ENCODE measurements at places on chromosomes 4 and X.

- DNase-seq = no peak
- no peaks in the 10 kb centered on the region for H3K36me3 ChIP-seq
- H3K4me1 ChIP-seq = no peaks in the 10 kb centered on the region
- H3K27me3 ChIP-seq = no peaks in the 10 kb centered on the region
- no peak overlapping the region for H3K27ac ChIP-seq
Measured at GRCh38 chr4:186158021-186158813, 33.1 kb upstream of the CYP4V2 start.

DNA sequence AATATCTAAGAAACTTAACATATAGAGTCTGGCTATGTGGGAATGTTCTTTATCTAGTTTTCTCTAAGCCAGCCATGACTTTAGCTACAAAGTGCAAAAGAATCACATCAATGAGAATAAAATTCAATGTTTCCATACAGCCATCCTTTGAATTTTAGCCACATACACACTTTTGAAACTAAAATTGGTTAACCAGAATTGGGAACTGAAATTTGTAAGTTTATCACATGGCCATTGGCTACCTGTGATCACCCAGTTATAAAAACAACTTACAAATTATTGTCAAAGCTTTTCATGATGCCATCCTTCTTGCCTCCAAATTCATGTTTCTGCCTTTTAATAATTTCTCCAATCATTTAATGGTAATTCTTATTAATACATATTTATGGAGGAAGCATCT lies 49.9 kb downstream of the PAK3 start:
- no peaks in the 10 kb centered on the region for H3K27me3 ChIP-seq
- no peak for DNase-seq
- no peak overlapping the region for H3K4me3 ChIP-seq
- H3K27ac ChIP-seq = no peak overlapping the region
- no peaks in the 10 kb centered on the region for H3K4me1 ChIP-seq

DNA sequence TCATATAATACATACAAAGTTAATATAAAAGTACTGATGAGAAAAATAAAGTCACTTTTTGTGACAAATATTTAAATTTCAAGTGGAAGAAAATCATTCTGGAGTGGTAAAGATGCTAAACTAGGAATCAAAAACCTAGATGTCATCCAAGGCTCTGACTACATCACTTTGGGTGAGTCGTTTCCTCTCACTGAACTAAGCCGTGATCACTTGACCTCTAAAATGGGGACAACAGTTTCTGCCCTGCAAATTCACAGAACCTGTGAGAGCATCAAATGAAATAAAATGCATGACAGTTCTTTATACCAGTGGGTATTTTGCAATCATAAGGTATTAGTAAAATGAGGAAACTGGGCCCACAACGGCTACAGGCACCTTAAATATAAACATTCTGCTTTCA lies 63.8 kb downstream of the PRDM5 start:
- no peaks in the 10 kb centered on the region for H3K36me3 ChIP-seq
- DNase-seq = no peak
- H3K27ac ChIP-seq = no peak overlapping the region
- no peak overlapping the region for H3K4me3 ChIP-seq
- H3K27me3 ChIP-seq = no peaks in the 10 kb centered on the region

DNA sequence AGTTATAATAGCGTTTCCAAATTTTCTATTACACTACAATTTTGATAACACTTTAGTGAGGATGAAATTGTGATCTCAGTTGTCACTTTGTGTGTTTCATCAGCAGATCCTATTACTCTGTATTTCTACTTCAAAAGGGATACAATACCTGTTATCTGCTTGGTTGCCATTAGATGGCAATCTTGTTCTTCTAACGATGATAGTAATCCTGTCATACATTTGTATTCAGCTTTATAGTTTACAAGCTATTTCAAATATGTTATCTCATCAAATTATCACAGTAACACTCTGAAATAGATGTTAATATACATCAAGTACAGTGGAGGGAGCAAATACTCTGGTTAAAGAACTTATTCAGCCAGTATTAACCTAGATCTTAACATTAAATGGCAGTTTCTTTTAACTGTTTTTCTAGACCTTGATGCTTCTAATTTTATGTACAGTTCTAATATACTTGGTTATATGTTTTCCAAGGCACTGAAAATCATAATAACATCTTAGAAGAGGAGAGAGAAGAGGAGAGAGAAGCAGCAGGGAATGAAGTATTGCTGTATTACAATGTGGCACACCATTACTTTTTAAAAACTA lies 292.0 kb downstream of the CCSER1 start:
- no peaks in the 10 kb centered on the region for H3K36me3 ChIP-seq
- DNase-seq = no peak
- no peak overlapping the region for H3K27ac ChIP-seq
- H3K4me3 ChIP-seq = no peak overlapping the region

- no peaks in the 10 kb centered on the region for H3K36me3 ChIP-seq
- DNase-seq = no peak
- H3K4me3 ChIP-seq = no peak overlapping the region
- H3K27ac ChIP-seq = no peak overlapping the region
- H3K4me1 ChIP-seq = peaks cover 5% of the 10 kb centered on the region
Measured at GRCh38 chr4:15159477-15160019, 157.3 kb downstream of the CPEB2 start.

DNA sequence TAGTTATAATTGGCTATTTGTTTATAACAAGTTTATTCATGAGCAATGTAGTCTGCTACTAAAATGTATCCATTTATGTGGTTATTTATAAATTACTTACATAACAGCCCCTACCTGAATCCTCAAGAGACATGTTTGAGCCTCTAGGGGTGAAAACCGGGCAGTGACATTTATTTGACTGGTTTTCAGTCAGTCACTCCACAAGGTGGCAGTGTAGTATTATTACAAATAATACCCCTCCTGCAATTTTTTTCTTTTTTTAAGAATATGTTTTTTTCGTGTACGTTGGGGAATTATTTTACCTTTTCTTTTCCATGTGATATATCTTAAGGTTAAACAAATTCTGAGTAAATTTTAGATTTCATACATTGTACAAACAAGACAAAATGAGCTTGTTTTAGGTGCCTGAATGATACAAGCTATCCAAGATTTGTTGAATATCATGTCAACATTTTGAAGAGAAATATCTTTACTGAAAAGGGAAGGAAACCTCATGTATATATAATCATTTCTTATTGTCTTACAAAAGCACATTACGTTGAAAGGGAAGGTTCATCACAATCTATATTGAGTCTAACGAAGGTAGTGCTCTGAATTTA lies 598.7 kb upstream of the TECRL start:
- no peak overlapping the region for H3K27ac ChIP-seq
- H3K36me3 ChIP-seq = no peaks in the 10 kb centered on the region
- H3K27me3 ChIP-seq = no peaks in the 10 kb centered on the region
- no peaks in the 10 kb centered on the region for H3K4me1 ChIP-seq
- no peak overlapping the region for H3K4me3 ChIP-seq
- DNase-seq = no peak

GRCh38 chr4:56535915-56536314 lies 30.3 kb downstream of the ARL9 start:
- no peak for DNase-seq
- no peak overlapping the region for H3K27ac ChIP-seq
- H3K36me3 ChIP-seq = no peaks in the 10 kb centered on the region
- peaks cover 6% of the 10 kb centered on the region for H3K4me1 ChIP-seq

DNA sequence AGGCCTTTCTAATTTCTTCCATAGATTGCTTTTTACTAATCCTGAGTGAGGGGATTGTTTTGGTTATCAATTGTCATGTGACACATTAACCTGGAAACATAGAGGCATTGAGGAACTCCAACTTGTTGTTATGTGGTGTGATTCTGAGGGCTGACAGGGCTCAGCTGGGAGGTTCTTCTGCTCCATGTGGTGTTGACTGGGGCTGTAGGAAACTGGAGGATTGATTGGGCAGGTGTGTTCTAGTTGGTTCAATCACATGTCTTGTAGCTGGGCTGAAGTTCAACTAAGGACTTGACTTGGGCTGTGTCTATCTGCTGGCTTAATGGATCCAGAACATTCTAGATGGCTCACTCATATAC lies 10.8 kb upstream of the CRLF2 start:
- H3K27ac ChIP-seq = no peak overlapping the region
- no peak for DNase-seq
- H3K4me3 ChIP-seq = no peak overlapping the region
- no peaks in the 10 kb centered on the region for H3K36me3 ChIP-seq
- no peaks in the 10 kb centered on the region for H3K27me3 ChIP-seq
- H3K4me1 ChIP-seq = no peaks in the 10 kb centered on the region

- H3K4me3 ChIP-seq = no peak overlapping the region
- no peak overlapping the region for H3K27ac ChIP-seq
- no peaks in the 10 kb centered on the region for H3K27me3 ChIP-seq
Measured at GRCh38 chr4:107269175-107269574, 233.1 kb upstream of the DKK2 start.

- H3K4me3 ChIP-seq = no peak overlapping the region
- DNase-seq = no peak
- no peaks in the 10 kb centered on the region for H3K36me3 ChIP-seq
- H3K4me1 ChIP-seq = peaks cover 9% of the 10 kb centered on the region
- no peaks in the 10 kb centered on the region for H3K27me3 ChIP-seq
- H3K27ac ChIP-seq = no peak overlapping the region
Measured at GRCh38 chr4:123300222-123301039, 96.2 kb upstream of the SPRY1 start.

GRCh38 chr4:37236165-37236564 lies 8.4 kb upstream of the NWD2 start:
- no peak for DNase-seq
- H3K27me3 ChIP-seq = no peaks in the 10 kb centered on the region
- no peaks in the 10 kb centered on the region for H3K36me3 ChIP-seq
- no peaks in the 10 kb centered on the region for H3K4me1 ChIP-seq
- H3K27ac ChIP-seq = no peak overlapping the region

GRCh38 chr4:13289391-13289790 lies 194.7 kb downstream of the RAB28 start:
- no peaks in the 10 kb centered on the region for H3K27me3 ChIP-seq
- H3K27ac ChIP-seq = no peak overlapping the region
- H3K4me3 ChIP-seq = no peak overlapping the region
- no peaks in the 10 kb centered on the region for H3K36me3 ChIP-seq
- DNase-seq = no peak

GRCh38 chr4:132313852-132314251 lies 835.2 kb upstream of the PCDH10 start:
- no peak overlapping the region for H3K4me3 ChIP-seq
- no peak for DNase-seq
- H3K4me1 ChIP-seq = no peaks in the 10 kb centered on the region
- H3K36me3 ChIP-seq = no peaks in the 10 kb centered on the region
- H3K27me3 ChIP-seq = no peaks in the 10 kb centered on the region

DNA sequence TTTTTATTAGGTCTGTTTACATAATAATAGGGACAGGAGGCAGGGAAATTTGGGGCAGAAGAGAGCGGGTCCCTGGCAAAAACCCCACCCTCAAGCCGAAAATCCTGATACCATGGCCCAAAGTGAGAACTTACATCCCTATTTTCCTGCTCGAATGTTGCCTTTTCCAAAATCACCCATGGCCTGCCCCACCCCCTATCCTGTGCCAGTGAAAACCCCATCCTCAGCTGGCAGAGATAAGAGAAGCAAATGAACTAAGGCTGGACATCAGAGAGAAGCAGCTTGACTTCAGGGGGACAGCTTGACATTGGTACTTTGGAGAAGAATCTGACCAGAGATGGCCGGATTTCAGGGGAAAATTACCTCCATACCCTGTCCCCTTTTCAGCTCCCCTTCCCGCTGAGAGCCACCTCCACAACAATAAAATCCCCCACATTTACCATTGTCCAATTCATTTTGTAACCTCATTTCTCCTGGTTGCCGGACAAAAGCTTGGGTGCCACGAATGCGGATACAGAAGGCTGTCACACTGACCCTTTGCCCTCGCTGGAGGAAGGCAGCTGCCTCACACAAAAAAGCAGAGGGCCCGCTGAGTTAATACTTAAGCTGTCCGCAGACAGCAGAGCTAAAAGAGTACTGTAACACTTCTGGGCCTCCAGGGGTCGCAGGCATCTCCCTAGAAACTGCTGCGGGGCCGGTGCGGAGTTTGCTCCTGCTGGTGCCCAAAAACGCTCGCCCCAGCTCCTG lies 196.2 kb downstream of the SNCA start:
- H3K27ac ChIP-seq = no peak overlapping the region
- H3K27me3 ChIP-seq = no peaks in the 10 kb centered on the region
- no peak overlapping the region for H3K4me3 ChIP-seq
- no peak for DNase-seq

DNA sequence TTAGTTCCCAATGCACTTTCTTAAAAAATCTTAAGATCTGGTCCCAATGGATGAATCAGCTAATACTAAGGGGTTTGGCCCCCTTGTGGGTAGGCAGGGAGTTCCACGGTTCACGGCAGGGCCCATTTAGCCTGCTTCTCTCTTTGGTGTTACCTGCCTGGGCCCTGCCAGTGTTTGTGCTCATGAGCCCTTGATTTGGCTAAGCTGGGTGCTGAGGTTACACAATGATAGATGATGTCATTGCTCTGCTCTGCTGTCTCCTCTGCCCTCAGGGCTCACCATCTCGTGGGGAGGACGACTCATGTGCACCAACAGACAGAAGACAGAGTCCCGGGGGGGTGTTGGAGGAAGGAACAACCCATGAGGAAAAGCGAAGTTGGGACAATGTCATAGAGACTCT lies 24.4 kb downstream of the RTL5 start:
- DNase-seq = no peak
- no peak overlapping the region for H3K27ac ChIP-seq
- no peaks in the 10 kb centered on the region for H3K27me3 ChIP-seq
- H3K36me3 ChIP-seq = no peaks in the 10 kb centered on the region
- H3K4me1 ChIP-seq = no peaks in the 10 kb centered on the region

DNA sequence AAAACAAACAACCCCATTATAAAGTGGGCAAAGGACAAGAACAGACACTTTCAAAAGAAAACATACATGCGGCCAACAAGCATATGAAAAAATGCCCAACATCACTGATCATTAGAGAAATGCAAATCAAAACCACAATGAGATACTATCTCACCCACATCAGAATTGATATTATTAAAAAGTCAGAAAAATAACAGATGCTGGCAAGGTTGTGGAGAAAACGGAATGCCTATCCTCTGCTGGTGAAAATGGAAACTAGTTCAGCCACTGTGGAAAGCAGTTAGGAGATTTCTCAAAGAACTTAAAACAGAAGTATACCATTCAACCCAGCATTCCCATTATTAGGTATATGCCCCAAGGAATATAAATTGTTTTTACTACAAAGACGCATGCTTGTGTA lies 112.5 kb downstream of the JADE1 start:
- H3K4me3 ChIP-seq = no peak overlapping the region
- no peaks in the 10 kb centered on the region for H3K4me1 ChIP-seq
- DNase-seq = no peak
- H3K27ac ChIP-seq = no peak overlapping the region
- H3K27me3 ChIP-seq = no peaks in the 10 kb centered on the region
- no peaks in the 10 kb centered on the region for H3K36me3 ChIP-seq

GRCh38 chrX:135974279-135974856 lies 580 bp upstream of the MMGT1 start:
- H3K4me1 ChIP-seq = peaks cover 12% of the 10 kb centered on the region
- H3K4me3 ChIP-seq = peak overlapping the region; percentile 33
- DNase-seq = no peak
- H3K36me3 ChIP-seq = no peaks in the 10 kb centered on the region

All from vagina (tissue), 2 donors.